Vagina (tissue), 2 donors: ENCODE measurements at places on chromosomes 7 and 10. TPM values are rescaled to one million over a fixed set of nuclear protein-coding genes. Genes with fewer than 3 reads are reported as not detected.

Gene HTR5A
- not detected for total RNA-seq

Gene ASB10
- not detected for total RNA-seq

Gene ZFAND2A
- 30.9 TPM for total RNA-seq

DNA sequence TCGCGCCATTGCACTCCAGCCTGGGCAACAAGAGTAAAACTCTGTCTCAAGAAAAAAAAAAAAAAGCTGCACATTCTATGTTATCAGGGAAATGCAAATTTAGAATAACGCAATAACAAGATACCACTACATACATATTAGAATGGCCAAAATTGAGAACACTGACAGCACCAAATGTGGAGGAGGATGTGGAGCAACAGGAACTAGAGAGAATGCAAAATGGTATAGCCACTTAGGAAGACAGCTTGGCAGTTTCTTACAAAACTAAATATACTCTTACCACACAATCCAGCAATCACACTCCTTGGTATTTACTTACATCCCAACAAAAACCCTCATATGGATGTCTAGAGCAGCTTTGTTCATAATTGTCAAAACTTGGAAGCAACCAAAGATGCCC is 76.8 kb downstream of the ALOX5 start:
- H3K27me3 ChIP-seq: no peaks in the 10 kb centered on the region
- no peaks in the 10 kb centered on the region for H3K4me1 ChIP-seq
- DNase-seq: no peak
- H3K27ac ChIP-seq: no peak overlapping the region
- no peak overlapping the region for H3K4me3 ChIP-seq
- no peaks in the 10 kb centered on the region for H3K36me3 ChIP-seq

- H3K4me1 ChIP-seq: no peaks in the 10 kb centered on the region
- no peak for DNase-seq
- H3K27me3 ChIP-seq: no peaks in the 10 kb centered on the region
- H3K27ac ChIP-seq: no peak overlapping the region
- no peak overlapping the region for H3K4me3 ChIP-seq
These were observed 123.1 kb downstream of the CNOT4 start for GRCh38 chr7:135386776-135387175.

GRCh38 chr10:19971343-19972052 is 155.3 kb downstream of the PLXDC2 start:
- peaks cover 16% of the 10 kb centered on the region for H3K4me1 ChIP-seq
- H3K36me3 ChIP-seq: no peaks in the 10 kb centered on the region
- H3K27me3 ChIP-seq: no peaks in the 10 kb centered on the region

GRCh38 chr10:129694691-129695243 is 227.7 kb downstream of the MGMT start:
- no peak for DNase-seq
- peaks cover 48% of the 10 kb centered on the region for H3K4me1 ChIP-seq
- H3K4me3 ChIP-seq: no peak overlapping the region
- no peak overlapping the region for H3K27ac ChIP-seq
